Activated CD4-positive, alpha-beta T cell treated with anti-CD3 and anti-CD28 coated beads, Interleukin-2, amount 50 U/mL, for 1 hour (primary cell): ENCODE measurements at places on chromosomes 2 and 18.
A peak's percentile ranks its signal among the peaks of the same experiment; 100 is the strongest.

DNA sequence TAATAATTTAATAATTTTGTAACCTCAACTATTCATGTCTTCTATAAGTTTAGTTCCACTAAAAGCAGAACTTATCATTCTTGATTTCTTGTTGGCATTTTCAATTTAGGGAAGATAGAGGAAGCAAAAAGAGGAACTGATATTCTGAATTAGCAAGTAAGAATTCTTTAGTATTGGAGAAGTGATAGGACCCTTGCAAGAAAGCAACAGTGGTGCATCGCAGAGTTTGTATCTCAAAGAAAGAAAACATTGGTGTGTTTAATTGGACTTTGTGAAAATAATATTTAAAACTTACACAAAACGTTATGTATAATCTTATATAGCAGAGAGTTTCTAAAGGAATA lies 36.5 kb upstream of the TNFRSF11A start:
- DNase-seq, result no peak

GRCh38 chr2:18404708-18405107 lies 155.7 kb downstream of the RDH14 start:
- no peak for DNase-seq

- DNase-seq, result no peak
Observed at GRCh38 chr2:26969077-26969844, 1.2 kb upstream of the MAPRE3 start.

GRCh38 chr2:189580241-189580651 lies 340 bp downstream of the SLC40A1 start:
- peak; percentile 14 for DNase-seq

DNA sequence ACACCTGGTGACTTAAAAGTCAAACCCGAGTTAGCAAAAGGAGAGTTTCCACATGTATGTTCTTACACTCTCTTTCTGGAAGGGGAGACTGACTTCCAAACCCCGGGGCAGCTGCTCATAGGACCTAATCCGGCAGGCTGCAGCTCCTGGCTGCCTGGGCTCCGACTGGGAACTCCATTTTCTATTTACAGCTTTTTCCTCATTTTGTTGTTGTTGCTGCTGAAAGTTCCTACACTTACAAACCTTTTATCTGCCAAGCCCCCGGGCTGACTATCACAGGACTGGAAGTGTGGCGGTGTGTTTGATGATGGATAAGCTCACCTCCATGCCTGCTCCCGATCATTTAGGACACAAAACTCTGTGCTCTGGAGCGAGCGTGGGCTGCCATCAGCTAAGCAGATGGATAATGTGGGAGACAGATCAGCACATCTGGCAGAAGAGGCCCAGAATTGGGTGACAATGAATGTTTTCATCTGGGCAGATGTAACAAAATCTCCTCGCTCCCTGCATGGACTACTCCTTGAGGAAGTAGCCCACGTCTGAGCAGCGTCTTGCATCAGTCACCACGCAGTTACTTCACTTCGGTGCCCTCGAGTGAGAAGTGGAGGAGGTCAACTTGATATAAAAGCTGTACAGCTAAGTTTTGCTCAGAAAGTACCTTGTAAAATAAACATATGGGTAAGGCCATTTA lies 114.4 kb upstream of the COPS8 start:
- no peak for DNase-seq

DNA sequence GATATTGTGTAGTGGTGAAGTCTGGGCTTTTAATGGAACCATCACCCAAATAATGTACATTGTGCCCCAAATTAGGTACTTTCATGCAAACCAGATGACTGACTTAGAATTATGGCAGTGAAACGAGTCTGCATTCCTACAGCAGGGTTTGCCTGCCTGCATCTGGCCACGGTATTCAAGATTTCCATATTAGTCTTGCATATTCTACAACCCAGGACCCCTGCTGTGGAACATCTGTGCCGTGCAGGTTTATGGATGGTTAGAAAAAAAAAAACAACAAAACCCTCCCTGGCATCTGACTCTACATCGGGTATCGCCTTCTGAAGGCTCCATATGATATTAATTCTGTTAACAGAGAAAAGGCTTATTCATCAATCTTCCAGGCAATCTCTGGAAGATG lies 394.8 kb downstream of the DCDC2C start:
- DNase-seq, result no peak

GRCh38 chr18:79258447-79258846 lies 137.3 kb upstream of the NFATC1 start:
- DNase-seq, result no peak

DNA sequence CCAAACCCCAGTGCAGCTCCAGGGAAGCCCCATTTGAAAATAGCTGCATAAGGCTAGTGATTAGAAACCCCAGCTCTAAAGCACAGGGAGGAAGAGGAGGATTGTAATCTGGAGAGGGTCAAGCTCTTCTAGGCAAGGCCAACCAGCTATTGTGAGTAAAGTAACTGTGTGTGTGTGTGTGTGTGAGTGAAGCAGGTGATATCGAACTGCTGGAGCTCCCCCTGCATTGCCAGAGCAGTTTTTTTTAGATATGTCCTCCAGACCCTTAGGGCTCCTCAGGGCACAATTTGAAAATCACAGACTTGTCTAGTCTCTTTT lies 177.4 kb upstream of the NABP1 start:
- DNase-seq, result no peak

DNA sequence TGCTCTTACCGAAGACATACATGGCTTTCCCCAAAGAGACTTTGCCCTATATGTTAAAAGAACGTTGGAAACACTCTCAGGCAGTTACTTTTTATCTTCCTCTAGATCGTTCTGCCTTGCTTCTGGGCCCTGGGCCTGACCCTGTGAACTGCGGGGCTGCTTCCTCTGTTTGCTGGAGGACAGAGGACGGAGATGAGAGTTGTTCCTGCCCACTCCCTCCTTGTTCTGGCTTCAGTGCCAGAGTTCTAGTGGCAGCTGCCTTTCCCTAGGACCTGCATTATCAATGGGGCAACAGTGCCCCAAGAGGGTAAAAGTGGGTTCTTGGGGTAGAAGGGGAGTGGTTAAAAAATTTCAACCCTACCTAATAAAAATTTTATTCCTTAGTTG lies 6.5 kb upstream of the FN1 start:
- DNase-seq, result no peak

- no peak for DNase-seq
Observed at GRCh38 chr2:186639939-186640338, 50.1 kb downstream of the ITGAV start.

GRCh38 chr2:70041663-70042062 lies 45.6 kb upstream of the PCBP1 start:
- DNase-seq, result no peak

- no peak for DNase-seq
Observed at GRCh38 chr2:240721596-240722180, 30.0 kb downstream of the AQP12A start.

DNA sequence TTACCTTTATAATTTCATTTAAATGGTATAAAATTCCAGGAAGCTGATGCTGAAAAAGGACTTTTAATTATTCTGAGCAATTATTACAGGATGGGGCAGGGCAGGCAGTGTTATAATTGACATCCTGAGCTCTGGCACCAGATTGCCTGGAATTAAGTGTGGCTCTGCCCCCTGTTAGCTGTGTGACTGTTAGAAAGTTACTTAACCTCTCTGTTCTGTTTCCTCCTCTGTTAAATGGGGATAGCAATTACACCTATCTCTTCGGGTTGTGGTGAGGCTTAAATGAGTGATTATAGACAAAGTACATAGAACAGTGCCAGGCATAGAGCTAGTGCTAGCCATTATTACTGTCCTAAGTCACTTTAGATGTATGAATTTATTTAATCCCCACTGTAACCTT lies 327.3 kb downstream of the SMAD2 start:
- DNase-seq, result no peak

DNA sequence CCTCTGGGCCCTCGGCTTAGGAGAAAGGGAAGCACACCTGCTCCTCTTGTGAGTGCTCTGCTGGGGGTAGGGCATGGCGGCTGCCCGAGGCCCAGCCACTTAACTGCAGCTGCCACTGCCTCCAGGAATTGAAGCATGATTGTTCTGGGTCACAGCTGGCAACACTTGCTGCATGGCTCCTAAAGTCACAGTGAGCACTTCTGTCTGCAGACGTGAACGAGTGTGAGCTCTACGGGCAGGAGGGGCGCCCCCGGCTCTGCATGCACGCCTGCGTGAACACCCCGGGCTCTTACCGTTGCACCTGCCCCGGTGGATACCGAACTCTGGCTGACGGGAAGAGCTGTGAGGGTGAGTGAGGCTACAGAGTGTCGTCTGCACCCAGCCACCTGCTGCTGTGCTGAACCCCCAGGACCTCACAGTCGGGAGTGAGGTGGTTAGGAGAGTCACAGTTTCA lies 44.4 kb downstream of the FBLN7 start:
- peak; percentile 65 for DNase-seq

GRCh38 chr2:72696559-72696958 lies 129.3 kb downstream of the EXOC6B start:
- DNase-seq, result no peak

- no peak for DNase-seq
Observed at GRCh38 chr2:21317131-21317530, 193.4 kb downstream of the TDRD15 start.

DNA sequence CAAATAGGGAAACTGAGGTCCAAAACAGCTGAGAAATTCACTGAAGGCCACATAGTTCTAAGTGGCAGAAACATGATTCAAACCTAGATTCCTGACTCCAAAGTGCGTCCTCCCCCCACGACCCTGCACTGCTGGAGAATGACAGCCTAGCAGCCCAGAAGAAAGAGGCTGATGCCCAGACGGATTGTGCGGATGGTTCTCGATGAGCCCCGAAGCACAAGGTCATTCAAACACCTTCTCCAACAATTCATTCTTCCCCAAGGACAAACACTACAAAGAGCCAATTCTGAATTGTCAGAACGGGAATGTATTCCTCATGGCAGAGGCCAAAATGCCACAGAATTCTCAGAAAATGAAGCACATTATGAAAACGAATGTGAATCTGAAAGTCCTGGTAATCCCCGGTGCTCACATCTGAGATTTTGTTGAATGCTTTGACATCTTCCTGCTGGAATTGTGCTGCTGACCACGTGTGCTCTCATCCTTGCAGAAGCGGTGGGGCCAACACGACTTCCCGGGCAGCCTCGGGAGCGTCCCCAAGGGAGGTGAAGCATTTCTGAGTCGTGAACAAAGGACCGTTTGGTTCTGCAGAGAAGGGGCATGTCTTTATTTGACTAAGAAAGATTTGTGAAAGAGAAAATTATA lies 337.0 kb downstream of the EIPR1 start:
- no peak for DNase-seq

- no peak for DNase-seq
Observed at GRCh38 chr2:6557737-6558136, 308.0 kb downstream of the CMPK2 start.

- peak; percentile 74 for DNase-seq
Observed at GRCh38 chr18:812376-813171, 532 bp upstream of the YES1 start.

DNA sequence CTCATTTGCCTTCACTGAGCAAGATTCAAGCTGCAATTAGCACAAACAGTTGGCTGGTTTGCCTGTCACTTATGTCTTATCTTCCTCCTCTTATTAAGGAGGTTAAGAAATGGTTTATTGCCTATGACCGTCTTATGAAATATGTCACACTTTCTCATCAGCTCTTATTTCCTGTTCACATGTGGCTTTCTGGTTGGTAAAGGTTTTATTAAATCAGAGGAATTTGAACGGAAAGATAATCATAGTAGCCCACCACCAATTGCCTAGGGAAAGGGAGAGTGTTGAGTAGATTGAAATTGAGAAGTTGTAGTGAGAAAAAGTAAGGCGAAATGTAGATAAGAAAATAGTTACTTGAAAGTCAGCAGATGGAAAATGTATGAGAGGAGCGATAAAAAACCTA lies 4.2 kb upstream of the IL1R1 start:
- DNase-seq, result no peak

DNA sequence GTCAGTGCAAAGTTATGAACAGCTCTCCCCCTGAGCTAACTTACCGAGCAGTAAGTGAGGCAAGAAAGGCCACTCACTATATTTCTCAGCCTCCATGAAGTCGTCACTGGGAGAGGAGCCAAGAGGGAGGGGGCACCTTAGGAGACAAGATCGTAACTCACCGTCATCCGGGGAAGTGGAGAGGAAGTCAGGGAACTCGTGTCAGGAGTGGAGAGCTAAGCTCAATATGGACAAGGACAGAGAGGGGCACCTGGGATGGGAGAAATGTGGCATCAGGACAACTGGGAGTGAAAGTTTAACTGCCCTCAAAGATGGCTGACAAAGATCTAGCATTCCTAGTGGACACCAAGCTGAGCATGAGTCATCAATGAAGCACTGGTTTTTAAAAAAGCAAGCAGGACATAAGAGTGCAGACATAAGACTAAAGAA lies 37.1 kb downstream of the BCL11A start:
- DNase-seq, result no peak

GRCh38 chr2:35510636-35511035 lies 844.9 kb upstream of the CRIM1 start:
- DNase-seq, result no peak
